ENCODE measurements at places on chromosomes 16 and 17.
A peak's percentile ranks its signal among the peaks of the same experiment; 100 is the strongest.

- DNase-seq: no peak
Measured at GRCh38 chr16:83772806-83773205, 35.0 kb upstream of the HSBP1 start.

- peak; percentile 36 for DNase-seq
Measured at GRCh38 chr17:75404731-75405364, 630 bp downstream of the GRB2 start.

DNA sequence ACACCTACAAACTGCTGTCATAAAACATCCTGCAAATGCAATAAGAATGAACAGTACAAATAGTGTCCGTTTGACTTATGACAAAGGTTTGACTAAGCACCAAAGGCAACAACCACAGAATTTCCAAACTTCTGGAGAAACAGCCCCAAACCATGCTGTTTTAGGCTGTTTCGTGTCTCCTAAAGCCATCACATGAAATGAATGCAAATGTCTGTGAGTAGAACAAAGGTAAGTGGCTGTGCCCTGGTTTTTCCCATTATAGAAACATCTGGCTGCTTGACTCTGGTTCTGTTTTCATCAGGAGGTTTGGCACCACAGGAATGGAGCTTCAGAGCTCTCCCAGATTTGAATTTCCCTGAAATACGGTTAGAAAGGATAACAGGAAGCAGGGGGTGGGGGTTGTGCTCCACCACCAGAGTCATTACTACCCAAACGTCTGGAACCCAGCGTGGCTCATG is 4.6 kb upstream of the EMP2 start:
- DNase-seq: peak; percentile 47

DNA sequence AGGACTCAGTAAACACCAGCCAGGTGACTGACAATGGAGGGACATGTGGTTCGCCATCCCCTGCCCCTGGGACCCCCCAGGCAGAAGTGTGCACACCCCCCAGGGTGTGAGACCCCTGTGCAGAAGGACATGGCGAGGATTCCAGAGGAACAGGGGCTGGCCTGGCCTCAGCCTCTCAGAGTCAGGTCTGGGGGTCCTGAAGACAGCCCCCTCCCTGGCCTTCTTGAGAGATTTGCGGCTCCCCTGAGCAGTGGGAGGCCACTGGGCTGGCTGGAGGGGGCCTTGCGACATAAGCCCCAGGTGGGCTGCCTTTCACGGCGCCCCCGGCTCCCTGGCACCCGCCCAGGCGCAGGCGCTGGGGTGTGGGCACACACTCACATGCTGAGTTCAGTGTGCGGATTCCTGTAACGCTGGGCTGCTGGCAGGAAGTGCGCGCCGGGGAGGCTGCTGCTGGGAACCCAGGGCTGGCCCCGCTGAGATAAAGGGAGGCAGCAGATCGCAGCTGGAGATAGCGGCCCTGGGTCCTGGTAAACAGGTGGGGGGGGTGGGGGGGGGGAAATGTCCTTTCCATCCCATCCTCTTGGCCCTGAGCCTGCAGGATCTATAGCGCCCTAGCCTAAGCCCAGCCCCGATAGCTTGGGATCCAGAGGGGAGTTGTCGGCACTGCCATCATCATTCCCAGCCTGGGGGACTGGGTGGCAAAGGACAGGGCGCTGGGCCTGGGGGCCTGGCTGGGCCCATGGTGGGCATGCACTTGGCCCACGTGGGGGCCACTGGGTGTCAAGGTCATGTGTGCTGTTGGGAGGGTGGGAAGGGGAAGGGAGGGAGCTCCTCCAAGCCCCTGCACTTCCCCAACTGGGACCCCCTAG is 27.1 kb downstream of the TMEM235 start:
- no peak for DNase-seq

DNA sequence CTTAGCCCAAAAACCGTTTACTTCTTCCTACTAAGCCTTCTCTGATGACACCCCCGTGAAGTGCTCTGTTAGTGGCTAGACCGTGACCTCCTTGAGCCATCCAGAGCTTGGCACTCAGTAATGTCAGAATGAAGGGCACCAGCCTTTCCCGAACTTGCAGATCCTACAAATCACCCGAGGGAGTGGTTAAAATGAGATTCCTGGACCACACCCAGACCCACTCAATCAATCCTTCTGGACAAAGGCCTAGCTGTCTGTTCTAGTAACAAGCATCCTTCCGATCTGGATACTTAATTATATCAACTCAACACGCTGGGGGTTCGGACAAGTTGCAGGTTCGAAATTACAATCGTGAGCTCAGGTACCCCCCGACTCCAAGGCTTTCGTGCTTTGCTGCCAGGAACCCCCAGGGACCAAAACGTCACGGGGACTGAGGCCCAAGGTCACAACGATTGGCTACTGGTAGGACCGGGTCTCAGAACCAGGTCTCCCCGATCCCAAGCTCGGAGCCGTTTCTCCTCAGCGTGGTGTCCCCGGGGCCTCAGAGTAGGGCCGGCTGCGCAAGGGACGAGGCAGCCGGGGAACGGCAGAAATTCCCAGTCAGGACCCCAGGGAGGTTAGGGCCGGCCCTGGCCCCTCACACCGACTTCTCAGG is 527 bp downstream of the CIAPIN1 start:
- DNase-seq: peak; percentile 46

DNA sequence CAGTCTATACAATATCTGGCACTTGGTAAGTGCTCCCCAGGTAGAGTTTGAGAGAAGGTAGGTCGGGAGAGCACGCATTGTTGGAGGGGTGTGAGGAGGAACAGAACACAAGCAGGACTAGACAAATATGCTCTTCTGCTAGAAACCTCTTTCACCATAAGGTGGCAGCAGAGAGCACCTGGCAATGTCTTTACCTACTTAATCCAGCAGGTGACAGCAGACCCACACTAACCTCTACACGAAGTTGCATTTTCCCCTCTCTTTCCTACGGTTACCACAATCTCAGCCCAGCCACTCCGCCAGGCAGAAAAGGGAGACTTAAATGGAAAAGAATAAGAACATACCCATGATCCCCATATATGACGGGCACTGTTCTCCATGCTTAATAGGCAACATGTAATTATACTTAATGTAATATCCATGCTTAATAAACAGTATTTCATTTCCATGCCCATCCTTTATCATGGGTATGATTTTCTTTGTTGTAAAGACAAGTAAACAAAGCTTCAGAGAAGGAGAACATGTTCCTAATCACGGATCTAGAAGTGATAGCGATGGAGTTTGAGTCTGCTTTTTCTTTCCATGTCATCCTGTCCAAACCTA is 55.1 kb upstream of the CCL2 start:
- peak; percentile 77 for DNase-seq

DNA sequence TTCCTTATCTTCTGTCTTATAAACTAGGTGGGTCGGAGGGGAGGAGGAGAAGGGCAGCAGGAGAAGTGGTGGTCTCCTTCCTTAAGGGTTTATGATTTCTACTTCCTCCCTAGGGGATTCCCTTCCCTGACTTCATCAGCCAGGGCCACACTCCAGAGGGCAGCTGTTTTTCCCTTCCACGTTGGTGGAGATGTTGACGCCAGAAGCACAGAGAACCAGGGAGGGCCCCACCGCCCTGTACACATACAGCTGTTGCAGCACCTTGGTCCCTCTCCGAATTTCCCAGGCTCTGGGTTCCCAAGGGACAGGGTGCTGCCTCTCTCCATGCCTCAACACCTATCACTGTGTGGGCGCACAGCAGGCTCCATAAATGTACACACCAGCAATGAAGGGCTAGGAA is 5.6 kb upstream of the SLC6A4 start:
- DNase-seq: no peak

DNA sequence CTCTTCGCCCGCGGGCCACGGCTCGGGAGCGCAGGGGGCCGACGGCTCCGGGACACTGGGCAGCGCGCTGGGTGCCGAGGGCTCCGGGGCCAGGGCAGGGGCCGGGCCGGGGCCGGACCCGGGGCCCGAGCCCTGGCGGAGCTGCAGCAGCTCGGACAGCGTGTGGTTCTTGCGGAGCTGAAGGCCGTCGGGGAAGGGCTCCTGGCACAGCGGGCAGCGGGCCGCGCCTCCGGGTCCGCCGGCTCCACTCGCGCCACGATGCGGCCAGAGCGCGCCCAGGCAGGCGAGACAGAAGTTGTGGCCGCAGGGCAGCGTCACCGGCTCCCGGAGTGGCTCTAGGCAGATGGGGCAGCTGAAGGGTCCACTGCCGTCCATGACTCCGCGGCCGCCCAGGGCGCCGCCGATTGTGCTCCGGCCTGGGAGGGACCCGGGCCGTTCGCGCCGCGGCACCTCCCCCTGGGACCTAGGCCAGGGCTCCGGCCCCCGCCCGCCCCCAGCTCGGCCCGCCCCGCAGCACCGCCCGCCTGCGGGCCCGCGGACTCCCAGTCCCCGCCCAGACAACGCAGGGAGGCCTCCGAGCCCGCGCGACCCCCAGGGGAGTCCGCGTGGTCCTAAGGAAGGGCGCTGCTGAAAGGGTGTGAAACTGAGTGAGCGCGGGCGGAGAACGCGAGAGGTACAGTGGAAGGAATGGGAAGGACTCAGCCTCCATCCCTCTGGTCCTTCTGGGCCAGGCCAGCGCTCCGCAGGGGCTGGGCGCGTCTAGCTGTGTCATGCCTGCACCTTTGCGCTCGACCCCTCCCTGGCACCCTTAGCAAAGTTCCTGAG is at the start of gene TRIM47:
TRIM47 (minus strand) TSS at position 408 of the 825 bp plus-strand sequence; CDS start at position 375, 33 bp downstream.
- peak; percentile 66 for DNase-seq

- DNase-seq: no peak
Measured at GRCh38 chr17:17582372-17582771, 9.1 kb downstream of the PEMT start.

DNA sequence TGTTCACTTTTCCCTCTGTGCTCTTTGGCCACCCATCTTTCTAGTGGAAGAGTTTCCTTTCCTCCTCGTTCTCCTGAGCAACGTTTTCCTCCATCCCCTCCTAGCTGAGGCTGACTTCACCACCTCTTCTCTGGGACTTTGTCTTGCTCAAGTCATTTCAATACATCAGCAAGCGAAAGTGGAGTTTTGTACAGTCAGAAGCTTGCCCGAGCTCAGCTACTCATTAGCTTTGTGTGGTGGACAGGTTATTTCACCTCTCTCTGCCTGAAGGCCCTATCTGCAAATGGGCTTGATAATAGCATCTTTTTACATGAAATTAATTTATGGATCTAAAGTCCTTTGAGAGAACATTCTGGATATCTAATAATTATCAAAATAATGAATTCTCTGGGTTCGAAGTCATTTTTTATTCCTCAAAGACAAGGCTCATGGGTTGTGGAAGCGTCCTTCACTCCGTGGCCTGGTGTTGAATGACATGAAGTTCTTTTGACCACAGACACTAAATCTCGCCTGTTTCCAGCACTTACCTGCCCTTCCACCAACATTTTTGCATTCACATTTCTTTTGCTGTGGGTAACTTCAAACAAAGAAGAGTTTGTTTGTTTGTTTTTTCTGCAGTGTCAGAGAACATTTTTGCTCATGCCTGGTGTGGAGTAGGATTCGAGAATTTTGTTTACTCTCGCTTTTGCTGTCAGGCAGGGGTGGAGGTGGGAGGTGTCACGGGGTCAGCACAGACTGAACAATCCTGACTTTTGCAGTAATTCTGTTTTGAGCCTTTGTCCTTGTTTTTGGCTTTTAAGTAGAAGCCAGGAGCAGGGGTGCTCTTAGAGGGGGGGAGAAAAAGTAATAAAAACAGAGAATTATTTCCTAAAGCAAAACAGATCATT is 155.0 kb upstream of the CACNG5 start:
- no peak for DNase-seq

DNA sequence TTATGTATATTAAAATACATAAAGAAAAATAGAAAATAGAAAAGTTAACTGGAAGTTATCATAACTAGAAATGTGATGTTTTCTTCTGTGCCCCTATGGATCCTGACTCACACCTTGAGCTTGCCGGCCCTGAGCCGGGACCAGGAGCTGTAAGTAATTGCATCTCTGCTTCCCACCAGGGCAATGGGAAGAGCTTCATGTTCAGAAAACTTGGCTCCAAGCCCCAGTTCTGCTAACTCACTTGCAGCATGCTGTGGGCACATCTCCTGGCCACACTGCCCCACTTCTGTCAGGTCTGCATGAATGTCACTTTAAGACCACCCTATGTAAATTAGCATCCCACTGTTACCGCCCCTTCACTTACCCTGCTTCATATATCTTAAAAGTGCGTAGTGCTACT is 37.2 kb downstream of the GNAO1 start:
- no peak for DNase-seq

GRCh38 chr17:74842599-74843351 is 16.9 kb downstream of the GRIN2C start:
- DNase-seq: peak; percentile 33

DNA sequence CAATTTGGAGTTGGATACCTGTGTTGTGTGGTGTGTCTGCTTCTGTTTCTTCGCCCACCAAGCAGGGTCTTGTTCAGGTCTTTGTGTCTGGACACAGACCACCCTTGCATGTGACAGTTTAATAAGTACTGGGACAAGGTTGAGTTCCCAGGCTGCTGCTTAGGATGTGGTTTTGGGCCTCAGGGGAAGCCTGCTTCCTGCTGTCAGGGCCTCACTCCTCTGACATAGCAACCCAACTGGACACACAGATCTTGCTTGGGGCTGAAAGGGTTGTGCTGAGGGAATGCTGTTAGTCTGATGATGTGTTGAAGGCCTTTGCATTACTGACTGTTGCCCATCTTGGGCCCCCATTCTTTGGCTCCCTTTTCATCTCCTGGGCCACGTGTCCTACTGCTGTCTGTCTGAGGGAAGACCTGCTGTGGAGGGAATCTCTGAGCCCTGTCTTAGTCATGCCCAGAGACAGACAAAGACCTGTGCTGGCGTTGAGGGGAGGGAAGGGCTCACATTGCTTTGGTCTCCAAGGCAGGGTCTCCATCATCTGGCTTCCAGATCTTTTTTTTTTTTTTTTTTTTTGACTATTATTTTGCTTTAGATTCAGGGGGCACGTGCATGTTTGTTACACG is 4.7 kb upstream of the TGFB1I1 start:
- DNase-seq: peak; percentile 53

DNA sequence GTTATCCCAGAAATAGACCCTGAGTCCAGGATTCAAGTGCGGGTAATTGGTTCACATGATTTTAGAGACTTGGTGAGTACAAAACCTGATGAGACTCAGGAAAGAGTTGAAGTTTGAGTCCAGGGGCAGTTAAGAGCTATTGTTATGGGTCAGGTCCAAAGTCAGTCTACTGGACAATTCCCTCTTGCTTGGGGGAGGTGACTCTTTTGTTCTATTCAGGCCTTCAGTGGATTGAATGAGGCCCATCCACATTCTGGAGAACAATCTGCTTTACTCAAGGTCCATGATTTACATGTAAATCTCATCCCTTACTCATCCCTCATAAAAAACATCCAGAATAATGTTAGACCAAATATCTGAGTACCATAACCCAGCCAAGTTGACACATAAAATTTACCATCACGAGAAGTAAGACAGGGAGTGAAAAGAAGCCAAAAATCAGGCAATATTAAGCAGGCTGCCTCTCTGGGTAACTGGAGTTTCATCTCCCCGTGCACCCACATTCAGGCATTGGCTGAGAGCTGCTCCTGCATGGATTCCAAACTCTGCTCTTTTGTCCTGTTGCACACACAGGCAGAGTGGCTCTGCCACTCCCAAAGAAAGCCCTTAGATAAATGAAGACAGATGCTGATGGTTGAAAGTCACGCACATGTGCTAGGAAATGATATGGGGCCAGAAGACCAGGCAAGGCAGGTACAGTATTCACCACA is 156.0 kb upstream of the SALL1 start:
- peak; percentile 15 for DNase-seq

DNA sequence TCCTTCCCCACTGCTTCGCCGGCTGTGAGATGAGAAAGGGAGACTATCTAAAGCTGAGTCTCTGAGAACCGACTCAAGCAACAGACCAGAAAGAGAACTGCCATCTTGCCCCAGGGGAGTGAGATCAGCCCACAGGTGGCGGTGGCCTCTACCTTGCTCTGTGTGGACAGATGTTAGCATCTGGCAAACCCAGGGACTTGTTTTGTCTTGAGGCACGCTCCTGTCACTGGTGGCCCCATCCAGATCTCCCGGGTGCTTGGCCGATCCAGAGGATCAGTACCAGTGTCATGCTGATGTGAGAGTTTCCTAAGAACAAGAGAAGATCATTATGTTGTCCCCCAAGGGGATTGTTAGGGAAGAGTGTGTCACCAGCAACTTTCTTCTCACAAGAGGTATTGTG is 101.4 kb downstream of the CACNG3 start:
- no peak for DNase-seq

All from RPMI7951 (cell line).